ENCODE measurements at places on chromosomes 3 and 15.

GRCh38 chr15:68485721-68486360 lies 53.9 kb upstream of the ITGA11 start:
- no peak for DNase-seq

- no peak for DNase-seq
Observed at GRCh38 chr3:175325440-175325839, 466.3 kb downstream of the NAALADL2 start.

- DNase-seq, result no peak
Observed at GRCh38 chr3:58672451-58672850, 5.9 kb upstream of the FAM3D start.

GRCh38 chr3:178504128-178504527 lies 32.1 kb upstream of the KCNMB2 start:
- DNase-seq, result no peak

- DNase-seq, result peak; percentile 50
Observed at GRCh38 chr3:11236588-11237461, 35.4 kb upstream of the ATG7 start.

DNA sequence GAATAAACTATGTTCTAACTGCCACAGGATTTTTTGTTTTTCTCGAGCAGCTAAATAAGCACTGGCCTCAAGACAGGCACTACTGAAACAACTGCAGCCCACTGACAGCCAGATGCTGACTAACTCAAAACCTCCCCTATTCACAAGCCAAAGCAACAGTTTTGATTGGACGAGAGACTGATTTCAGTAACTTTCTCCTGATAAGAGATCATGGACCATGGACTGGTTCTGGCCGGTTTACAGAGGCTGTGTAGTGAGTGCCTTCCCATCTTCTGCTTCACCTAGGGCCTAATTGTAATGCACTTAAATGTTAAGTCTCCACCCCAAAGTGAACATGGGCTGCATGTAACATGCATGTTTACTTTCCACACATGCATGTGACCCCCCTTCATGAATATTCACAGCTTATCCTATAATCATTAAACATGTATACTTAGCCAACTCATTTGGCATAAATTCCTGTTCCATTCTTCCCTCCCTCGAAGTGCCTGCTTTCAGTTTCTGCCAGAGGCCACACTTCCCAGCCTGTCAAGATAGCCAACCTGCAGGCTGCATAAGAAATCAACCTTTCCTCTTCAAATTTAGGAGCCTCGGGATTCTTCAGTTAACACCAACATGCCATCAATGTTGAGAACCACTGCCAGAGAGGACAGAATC lies 108.2 kb downstream of the ULK4 start:
- no peak for DNase-seq

DNA sequence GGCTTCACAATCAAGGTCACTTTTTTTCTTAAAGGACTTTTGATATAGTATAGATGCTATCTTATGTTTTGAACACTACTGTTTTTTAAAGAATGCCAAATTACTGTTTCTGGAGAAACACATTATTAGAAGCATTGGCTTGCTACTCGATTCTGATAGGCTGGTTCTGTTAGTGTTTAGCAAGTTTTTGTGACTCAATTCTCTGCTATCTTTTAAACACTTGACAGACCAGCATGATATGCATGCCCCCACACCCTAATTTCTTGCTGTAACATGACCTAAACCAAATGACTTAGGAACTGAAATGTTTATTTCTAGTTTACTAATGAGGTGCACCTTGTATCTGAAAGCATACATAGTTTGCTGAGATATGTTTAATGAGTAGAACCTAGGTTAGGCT lies 5.5 kb upstream of the IL20RB start:
- no peak for DNase-seq

DNA sequence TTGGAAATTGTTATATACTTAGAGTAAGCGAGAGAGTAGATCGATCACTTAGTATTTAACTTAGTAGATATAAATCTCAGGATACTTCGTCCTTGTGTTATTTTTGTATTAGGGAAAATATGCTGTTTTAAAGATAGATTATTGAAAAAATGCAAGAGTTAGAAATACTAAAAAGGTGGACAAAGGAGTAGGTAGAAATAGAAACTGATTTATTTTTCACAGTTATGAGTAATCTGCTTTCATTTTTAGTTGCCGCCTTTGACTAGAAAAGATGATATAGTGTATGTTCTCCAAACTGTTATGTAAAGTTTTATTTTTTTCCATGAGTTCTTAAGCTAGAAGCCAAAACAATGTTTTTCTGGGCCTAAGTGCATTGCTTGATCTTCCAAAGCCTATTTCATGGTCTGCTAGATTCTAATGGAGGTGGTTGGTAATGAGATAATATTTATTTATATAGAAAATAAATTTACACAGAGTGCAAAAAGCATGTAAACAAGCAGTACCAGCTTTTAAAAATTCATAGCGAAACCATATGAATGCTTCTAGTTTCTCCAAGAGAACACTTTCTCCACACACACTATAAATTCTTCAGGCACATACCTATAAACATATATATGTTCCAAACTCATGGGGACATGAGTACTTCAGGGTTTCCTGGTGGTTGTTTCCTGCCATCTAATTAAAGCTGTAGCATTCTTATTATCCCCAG lies 61.1 kb downstream of the DIPK2A start:
- DNase-seq, result no peak

- DNase-seq, result no peak
Observed at GRCh38 chr15:73766598-73766997, 13.4 kb upstream of the INSYN1 start.

GRCh38 chr3:63807961-63808565 lies 11.0 kb upstream of the C3orf49 start:
- no peak for DNase-seq

DNA sequence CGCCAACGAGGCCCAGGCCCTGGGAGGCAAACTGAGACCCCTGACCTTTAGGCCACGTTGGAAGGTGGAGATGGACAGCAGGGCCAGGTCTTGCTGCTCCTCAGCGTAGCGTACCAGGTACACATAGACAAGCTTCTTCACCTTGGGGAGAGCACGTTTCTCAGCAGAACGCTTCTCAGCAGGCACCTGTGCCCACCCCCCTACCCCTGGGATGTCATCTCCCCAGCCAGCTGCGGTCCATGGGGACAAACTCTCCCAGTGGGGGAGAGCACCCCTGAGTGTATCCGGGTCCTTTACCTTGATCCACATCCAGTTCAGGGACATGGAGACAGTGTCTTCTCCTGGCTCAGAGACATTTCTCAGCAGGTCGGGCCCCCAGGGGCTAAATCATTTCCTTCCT lies 21.0 kb downstream of the AP3B2 start:
- DNase-seq, result no peak

- DNase-seq, result peak; percentile 45
Observed at GRCh38 chr3:148319161-148319915, 378.4 kb upstream of the AGTR1 start.

GRCh38 chr3:134060561-134061385 lies 31.0 kb upstream of the SLCO2A1 start:
- DNase-seq, result peak; percentile 21

DNA sequence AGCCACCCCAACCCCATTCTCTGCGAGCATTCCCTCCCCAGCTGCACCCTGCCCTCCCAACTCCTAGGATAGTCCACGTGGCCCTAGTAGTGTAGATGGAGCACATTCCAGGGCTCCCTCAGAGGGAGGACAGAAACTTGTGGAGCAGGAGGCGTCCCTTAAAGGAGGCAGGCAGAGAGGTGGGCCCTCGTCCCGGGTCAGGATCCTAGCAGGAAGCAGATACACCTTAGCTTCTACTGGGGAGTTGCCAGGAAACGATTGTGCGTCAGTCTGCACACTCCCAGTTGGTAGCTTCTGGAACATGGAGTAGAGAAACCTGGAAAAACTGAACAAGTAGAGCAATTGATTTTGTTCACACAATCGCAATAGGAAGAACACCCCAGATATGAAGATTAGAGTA lies 43.9 kb upstream of the KLHL25 start:
- DNase-seq, result no peak

DNA sequence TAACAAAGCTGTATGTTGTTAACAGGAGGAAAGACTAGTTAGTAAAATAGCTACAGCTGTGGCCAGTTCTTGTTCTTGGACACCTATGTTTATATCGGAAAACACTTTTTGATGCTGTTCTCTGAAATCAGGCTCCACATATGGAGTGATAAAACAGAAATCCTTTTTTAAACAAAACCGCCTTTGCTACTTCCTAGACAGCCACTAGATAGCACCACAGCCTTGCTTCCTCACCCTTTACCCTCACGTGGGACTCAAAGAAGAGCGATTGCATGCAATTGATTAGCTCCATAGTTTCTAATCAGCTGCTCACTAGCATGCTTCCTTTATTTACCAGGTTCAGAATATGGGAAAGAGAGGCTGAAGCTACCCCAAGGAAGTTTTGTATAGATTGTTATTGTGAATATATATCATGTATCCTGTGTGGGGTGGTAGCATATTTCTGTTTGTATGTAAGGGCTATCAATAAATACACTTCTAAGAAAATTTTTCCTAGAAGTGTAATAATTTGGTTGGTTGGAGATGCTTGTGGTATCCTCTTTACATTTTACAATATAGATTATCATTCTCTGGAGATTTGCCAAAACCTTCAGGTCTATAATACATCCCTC lies 4.3 kb upstream of the MTFMT start:
- DNase-seq, result no peak

- DNase-seq, result no peak
Observed at GRCh38 chr15:68639926-68640600, 61.3 kb downstream of the CORO2B start.

DNA sequence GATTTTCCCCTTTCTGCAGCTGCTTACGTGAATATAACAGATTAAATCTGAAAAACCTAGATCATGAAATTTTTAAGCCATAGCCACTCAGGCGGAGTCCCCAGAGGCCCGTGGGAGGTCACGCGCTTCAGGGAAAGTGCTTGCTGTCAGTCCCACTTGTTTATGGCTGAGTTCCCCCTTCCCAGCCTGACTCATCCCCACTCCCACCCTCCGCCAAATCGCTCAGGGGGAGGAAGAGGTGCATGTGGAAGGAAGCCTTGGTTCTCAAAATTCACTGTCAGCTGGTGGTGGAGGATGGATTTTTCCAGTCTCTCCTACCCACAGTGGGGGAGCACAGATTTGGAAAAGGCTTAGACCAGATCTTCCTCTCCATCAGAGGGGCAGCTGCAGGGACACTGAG lies 67.4 kb downstream of the CORO2B start:
- no peak for DNase-seq

- peak; percentile 12 for DNase-seq
Observed at GRCh38 chr3:140292170-140292569, 357.2 kb downstream of the CLSTN2 start.

DNA sequence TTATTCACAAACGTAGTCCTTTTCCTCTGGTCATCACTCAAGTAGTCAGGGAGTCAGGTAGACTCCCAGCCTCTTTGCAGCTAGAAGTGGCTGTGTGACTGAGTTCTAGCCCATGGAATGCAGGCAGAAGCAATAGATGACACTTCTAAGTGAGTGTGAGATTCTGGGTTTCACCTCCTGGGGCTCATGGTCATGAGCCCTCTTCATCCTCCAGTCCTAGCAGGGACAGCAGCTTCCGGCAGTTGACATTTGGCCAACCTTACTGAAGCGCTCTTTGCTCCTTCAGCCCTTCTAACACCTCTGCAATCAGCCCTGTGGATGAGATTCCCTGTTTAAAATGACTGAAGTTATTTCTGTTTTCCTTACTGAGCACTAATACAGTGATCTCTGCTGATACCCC lies 21.8 kb downstream of the SLC12A8 start:
- DNase-seq, result no peak

GRCh38 chr3:72510247-72510646 lies 338.0 kb downstream of the SHQ1 start:
- DNase-seq, result no peak

GRCh38 chr3:174125267-174125824 lies 727.8 kb downstream of the NLGN1 start:
- DNase-seq, result peak; percentile 18

- DNase-seq, result no peak
Observed at GRCh38 chr3:168102735-168103410, 7.1 kb upstream of the GOLIM4 start.

GRCh38 chr3:43894176-43895049 lies 203.7 kb downstream of the ABHD5 start:
- no peak for DNase-seq

- no peak for DNase-seq
Observed at GRCh38 chr3:52005571-52005986, 9.9 kb upstream of the RPL29 start.

DNA sequence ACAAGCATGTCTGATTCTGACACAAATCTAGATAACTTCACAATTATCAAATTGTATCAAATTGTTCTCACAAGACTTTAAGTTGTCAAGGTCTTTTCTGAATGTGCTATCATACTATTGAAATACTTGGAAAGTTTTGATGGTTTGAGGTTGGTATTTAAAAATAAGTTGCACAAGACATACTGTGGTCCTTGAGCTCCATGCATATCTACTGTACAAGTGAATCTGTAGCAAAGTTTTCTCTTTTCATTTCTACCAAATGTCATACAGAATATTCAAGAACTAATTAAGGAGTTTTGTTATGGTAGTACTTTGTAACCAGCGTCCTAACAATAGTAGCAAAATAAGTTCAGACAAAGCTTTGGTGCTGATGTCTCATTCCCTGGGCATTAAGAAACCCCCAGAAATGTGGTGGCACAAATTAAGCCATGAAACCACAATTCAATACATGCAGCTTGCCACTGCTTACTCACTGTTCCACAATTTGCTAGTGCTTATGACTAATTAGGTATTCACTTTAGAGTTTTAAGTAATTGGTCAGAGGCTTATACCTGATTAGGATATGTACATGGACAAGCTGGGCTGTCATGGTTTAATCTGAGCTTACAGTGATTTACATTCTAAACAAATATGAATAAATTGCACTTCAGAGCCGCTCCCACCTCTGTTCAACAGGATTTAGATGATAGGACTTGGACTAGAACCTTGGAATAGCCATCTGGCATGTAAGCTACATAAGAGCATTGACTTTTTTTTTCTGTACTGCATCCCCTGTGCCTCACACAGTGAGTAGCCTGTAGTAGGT lies 8.8 kb downstream of the TBC1D23 start:
- DNase-seq, result peak; percentile 98

GRCh38 chr15:101445562-101446517 lies 43.7 kb downstream of the PCSK6 start:
- DNase-seq, result no peak

DNA sequence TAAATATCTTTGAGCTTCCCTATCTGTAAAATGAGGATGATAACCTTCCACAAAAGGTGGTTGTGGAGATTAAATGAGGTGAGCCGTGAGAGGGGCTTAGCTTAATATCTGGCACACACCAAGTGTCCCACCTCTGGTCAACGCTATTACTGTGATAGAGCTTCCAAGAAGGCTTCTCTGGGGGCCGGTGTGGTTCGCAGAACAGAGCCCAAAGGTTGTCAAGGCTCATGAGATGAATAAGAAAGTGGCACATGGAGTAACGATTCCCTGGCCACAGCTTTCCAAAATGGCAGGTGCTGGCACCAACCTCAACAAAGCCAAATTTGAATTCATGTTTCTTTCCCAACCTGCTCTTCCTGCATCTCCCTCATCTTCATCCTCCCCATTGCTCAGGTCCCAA lies 10.4 kb downstream of the KY start:
- no peak for DNase-seq

- no peak for DNase-seq
Observed at GRCh38 chr3:24017305-24017704, 72.2 kb downstream of the NR1D2 start.

All from GM04503 (cell line).